Left lung (tissue), 14 donors: ENCODE measurements at places on chromosomes 2 and 18.

DNA sequence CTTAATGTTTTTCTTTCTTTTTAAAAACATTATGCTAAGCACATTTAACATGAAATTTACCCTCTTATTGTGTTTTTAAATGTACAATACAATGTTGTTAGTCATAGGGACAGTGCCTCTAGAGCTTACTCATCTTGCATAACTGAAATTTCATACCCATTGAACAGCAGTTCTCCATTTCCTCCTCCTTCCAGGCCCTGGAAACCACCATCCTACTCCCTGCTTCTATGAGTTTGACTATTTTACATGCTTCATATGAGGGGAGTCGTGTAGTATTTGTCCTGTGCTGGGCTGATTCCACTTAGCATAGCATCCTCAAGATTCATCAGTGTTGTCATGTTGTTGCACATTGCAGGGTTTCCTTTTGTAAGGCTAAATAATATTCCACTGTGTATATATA, 92.6 kb downstream of the SPATS2L start:
- DNase-seq = no peak

DNA sequence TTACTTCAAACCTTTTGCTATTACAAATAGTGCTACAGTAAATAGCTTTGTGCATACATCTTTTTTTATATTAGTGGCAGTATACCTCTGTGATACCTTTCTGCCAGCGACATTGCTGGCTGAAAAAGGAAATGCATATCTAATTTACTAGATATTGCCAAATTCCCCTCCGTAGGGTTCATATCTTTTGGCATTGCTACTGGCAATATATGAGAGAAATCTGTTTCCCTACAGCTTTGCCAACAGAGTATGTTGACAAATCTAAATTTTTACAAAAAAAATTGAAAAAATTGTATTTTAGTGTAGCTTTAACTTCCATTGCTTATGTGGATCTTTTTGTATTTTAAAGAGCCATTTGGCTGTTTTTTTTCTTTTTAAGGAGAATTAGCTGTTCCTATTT, 426.7 kb downstream of the TRIB2 start:
- DNase-seq = no peak

- no peak for DNase-seq
Observed at GRCh38 chr2:118014492-118014824, 588 bp upstream of the CCDC93 start.

DNA sequence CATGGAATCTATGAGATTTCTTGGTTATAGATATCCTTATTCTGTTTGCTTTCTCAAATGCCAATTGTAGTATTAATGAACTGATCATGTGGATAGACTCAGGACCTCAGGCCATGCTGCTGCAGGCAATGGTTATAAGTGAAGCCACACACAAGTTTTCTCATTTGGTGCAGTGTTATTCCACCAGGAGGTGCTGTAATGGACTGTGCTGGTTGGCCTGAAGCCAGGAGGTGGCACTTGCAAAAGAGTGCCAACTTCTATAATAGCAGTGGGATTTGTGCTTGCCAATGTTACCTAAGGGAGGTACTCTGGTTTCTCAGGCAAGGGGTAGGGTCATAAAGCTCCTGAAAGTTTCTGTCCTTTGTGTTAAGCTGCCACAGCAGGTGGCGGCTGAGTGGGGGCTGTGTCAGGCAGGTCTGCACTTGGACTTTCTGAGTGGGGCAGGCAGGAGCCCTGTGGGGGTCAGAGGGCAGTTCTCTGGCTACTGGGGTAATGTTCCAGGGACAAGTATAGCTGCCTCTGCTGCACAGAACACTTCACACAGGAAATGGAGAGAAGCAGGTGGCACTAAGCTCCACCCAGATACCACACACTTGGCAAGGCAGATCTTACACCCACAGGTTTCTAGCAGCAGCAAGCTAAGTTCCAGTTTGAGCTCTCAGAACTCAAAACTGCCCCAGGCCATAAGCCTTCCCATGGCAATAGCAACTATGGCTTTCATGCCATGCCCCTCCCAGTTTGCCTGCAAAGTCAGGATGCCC, 352.6 kb upstream of the CWC22 start:
- peak; percentile 37 for DNase-seq

GRCh38 chr2:60453872-60454271, 99.6 kb downstream of the BCL11A start:
- no peak for DNase-seq

GRCh38 chr2:174888646-174889271, 116.4 kb downstream of the CHN1 start:
- no peak for DNase-seq

DNA sequence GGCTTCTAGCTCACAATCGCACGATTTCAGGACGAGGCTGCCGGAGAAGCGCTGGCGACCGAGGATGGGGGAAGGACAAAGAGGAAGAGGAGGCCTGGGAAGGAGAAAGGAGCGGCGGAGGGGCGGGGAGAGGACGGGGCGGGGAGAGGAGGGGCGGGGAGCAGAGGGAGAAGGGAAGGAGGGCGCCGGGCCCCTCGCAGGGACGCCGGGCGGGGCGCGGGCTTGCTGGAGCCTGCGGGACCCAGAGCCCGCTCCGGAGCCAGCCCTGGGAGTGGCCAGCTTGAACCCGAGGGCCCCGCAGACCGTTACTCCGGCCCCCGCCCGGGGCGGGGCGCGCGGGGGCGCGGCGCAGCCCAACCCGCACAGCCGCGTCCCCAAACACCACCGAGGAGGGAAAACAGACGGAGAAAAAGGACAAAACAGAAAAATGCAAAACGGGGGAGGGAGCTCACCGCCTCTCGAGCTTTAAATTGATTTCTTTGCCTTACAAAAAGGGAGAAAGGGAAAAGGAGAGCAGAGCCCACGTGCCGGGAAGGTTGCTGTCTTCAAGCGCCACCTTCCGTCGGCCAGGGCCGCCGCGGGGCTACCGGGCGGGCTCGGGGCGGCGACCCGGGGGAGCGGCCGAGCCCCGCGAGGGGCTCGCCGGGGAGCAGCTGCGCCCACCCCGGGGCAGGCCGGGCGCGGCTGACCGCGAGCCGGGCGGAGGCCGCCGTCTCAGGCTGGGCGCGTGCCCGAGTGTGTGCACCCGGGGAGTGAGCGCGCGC, 781 bp upstream of the SOX11 start:
- DNase-seq = peak; percentile 67

- DNase-seq = peak; percentile 59
Observed at GRCh38 chr2:230068016-230068650, 591 bp downstream of the SLC16A14 start.

- DNase-seq = no peak
Observed at GRCh38 chr2:45712570-45712969, 61.1 kb downstream of the PRKCE start.

- DNase-seq = no peak
Observed at GRCh38 chr2:239197146-239197545, 203.7 kb downstream of the HDAC4 start.

DNA sequence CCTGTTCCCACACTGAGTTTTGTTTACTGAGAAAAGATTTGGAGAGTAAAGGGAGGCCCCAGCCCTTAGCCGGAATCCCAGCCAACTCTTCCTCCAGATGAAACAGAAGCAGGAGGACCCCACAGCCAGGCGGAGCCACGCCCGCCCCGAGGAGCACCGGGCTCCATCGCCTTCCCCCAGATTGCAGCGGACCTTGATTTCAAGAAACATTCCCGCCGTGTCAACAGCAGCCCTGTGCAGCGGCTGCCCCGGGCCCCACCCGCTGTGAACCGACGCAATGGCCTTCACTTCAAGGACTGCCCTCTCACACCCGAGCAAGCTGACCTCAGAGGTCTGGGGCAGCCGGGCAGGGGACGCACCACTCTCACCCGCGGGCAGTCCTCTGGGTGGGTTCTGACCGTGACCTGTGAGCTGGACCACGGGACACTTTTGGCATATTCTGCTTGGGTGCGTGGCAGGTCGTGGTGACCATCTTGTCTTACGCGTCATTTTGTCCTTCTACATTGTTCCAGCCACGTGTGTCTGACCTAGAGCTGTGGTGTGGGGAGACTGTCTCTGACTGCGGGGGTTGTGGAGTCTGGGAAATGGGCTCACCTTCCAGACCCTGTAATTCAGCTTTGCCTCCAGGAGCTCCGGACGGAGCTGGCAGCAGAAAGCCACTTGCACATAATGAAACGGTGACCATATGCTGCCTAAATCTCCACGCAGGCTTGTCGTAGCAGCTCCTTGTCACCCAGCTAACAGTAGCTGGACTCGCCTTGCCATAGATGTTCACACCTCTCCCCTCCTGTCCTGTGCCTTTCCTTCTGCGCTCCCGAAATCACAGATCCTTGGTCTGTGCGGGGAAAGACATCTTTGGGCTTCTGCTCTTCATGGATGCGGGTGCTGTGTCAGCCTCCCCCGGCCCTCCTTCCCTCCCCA, 32.0 kb upstream of the INHBB start:
- no peak for DNase-seq

- peak; percentile 70 for DNase-seq
Observed at GRCh38 chr18:63155169-63155852, 164.3 kb downstream of the BCL2 start.

DNA sequence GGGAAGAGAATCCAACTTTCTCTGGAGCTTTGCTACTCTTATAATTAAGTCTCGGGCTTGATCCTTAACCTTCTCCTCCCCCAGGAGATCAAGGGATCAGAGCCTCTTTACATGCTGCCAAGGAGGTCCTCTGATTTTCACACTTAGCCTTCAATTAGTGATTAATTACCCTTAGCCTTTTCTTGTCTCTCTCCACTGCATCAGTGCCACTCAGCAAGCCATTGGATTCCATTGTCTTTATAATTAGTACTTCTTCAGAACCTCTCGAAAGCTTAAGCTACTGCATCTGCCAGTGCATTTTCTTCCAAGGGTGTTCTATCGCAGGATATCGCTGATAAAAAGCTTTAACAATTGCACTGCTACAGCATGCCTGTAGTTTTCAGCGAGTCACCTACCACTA, 477.0 kb upstream of the MEIS1 start:
- no peak for DNase-seq

DNA sequence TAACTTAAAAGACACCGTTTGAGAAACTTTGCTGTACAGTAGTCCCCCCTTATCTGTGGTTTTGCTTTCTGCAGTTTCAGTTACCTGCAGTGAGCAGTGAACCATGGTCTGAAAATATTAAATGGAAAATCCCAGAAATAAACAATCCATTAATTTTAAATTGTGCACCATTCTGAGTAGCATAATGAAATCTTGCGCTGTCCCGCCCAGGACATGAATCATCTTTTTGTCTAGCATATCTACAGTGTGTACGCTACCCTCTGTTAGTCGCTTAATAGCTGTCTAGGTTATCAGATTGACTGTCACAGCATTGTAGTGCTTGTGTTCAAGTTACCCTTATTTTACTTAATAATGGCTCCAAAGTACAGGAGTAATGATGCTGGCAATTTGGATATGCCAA, 6.1 kb downstream of the ARPC2 start:
- DNase-seq = no peak
